Ovary (tissue), 10 donors: ENCODE measurements at places on chromosomes 1 and 21. TPM values are rescaled to one million over a fixed set of nuclear protein-coding genes. Genes with fewer than 3 reads are reported as not detected.

- H3K27ac ChIP-seq, result no peak overlapping the region
- no peaks in the 10 kb centered on the region for H3K27me3 ChIP-seq
- no peaks in the 10 kb centered on the region for H3K36me3 ChIP-seq
- H3K4me3 ChIP-seq, result no peak overlapping the region
These were observed 98.2 kb upstream of the ZNHIT6 start for GRCh38 chr1:85806236-85806965.

DNA sequence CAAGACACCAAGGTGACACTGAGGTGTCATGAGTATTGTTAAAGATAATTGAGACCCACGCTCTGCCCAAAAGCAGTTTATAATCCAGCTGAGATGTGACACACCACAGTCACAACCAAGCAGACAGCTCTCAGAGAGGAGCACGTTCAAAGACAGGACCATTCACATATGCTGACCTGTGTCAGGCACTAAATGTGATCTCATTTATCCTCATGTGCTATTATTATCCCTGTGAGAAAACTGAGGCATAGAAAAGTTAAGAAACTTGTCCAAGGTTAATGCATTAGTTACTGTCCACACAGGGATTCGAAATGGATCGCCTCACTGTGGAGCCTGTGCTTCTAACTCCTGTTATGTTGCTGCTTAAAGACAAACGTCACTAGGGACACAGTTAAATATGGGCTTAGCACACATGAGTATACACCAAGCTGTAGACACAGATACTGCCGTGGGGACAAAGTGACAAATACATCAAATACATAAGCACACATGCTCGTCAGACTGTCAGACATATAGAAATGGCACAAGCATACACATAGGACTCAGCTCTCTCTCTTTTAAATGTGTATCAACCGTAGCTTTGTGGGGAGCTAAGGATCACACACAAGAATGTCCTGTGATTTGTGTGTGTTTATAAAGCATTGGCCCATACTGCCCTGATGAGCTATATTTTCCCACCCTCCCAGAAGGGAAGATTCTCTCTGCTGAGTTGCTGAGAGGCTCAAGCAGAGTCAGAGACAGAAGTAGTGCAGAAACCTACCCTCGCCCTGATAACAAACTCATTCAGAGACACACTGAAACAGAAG lies 3.5 kb upstream of the IGSF8 start:
- H3K27ac ChIP-seq, result no peak overlapping the region
- no peak for DNase-seq
- H3K4me1 ChIP-seq, result peaks cover 19% of the 10 kb centered on the region
- H3K4me3 ChIP-seq, result no peak overlapping the region
- no peaks in the 10 kb centered on the region for H3K27me3 ChIP-seq

- H3K27ac ChIP-seq, result no peak overlapping the region
- H3K36me3 ChIP-seq, result no peaks in the 10 kb centered on the region
- no peaks in the 10 kb centered on the region for H3K4me1 ChIP-seq
- no peak for DNase-seq
- H3K27me3 ChIP-seq, result no peaks in the 10 kb centered on the region
- no peak overlapping the region for H3K4me3 ChIP-seq
These were observed 47.4 kb downstream of the KCNAB2 start for GRCh38 chr1:6093071-6093470.

OR2M5 gene
- total RNA-seq, result not detected

FTCD gene
- 0.92 TPM for total RNA-seq

- no peaks in the 10 kb centered on the region for H3K27me3 ChIP-seq
- no peak overlapping the region for H3K27ac ChIP-seq
- no peak overlapping the region for H3K4me3 ChIP-seq
- H3K4me1 ChIP-seq, result no peaks in the 10 kb centered on the region
- no peak for DNase-seq
These were observed 456.0 kb upstream of the PKN2 start for GRCh38 chr1:88228114-88228513.

GRCh38 chr1:23575226-23575810 lies 16.0 kb upstream of the ID3 start:
- DNase-seq, result no peak
- H3K36me3 ChIP-seq, result no peaks in the 10 kb centered on the region
- no peak overlapping the region for H3K4me3 ChIP-seq
- H3K27me3 ChIP-seq, result no peaks in the 10 kb centered on the region
- peak overlapping the region; percentile 55 for H3K27ac ChIP-seq

SRP9 gene
- total RNA-seq, result 239 TPM

DNA sequence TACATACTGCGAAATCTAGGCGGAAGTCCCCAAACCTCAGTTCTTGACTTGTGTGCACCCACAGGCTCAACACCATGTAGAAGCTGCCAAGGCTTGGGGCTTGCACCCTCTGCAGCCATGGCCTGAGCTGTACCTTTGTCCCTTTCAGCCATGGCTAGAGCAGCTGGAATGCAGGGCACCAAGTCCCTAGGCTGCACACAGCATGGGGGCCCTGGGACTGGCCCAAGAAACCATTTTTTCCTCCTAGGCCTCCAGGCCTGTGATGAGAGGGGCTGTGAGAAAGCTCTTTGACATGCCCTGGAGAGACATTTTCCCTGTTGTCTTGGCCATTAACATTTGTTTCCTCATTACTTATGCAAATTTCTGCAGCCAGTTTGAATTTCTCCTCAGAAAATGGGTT lies 1.5 kb upstream of the PRSS38 start:
- DNase-seq, result no peak
- no peaks in the 10 kb centered on the region for H3K36me3 ChIP-seq
- H3K4me1 ChIP-seq, result no peaks in the 10 kb centered on the region
- no peaks in the 10 kb centered on the region for H3K27me3 ChIP-seq

ANXA9 gene
- 0.43 TPM for total RNA-seq

DNA sequence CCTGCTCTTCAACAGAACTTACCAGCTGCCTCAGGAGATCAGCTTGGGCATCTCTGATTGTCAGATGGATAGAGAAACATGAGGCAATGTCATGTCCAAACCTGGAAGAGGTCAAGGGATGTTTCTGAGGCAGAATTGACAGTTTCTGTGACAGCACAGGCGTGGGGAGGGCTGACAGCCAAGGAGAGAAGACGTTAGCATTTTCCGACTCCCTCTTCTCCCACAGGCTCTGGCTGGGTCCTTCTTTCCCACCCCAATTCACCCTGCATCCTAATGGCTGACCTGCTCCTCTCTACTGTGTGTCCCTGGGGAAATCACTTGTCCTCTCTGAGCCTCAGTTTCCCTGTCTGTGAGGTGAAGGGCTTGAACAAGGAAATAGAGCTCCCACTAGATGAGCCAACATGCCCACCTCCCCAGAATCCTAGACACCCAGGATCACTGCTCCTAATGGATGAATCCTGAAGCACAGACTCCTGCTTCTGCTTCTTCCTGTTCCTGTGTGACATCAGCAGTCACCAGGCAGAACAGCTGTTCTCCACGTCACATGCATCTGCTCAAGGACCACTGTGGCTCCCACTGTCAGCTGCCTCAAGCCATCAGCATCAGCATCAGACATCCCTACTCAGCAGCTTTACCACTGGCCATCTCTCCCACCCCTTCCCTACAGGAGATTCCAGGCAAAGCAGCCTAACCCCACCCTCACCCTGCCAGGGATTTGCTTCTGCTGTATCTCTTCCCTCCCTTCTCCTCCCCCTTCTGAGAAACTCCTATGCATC lies 408.0 kb downstream of the MATN1 start:
- no peak for DNase-seq
- no peaks in the 10 kb centered on the region for H3K27me3 ChIP-seq
- no peak overlapping the region for H3K4me3 ChIP-seq
- H3K36me3 ChIP-seq, result no peaks in the 10 kb centered on the region
- no peak overlapping the region for H3K27ac ChIP-seq
- H3K4me1 ChIP-seq, result no peaks in the 10 kb centered on the region

- no peaks in the 10 kb centered on the region for H3K36me3 ChIP-seq
- H3K27ac ChIP-seq, result no peak overlapping the region
- no peak overlapping the region for H3K4me3 ChIP-seq
- no peaks in the 10 kb centered on the region for H3K4me1 ChIP-seq
- no peak for DNase-seq
These were observed 35.8 kb upstream of the IFNGR2 start for GRCh38 chr21:33367309-33367973.

PTAFR gene
- 4.4 TPM for total RNA-seq

- peak within 1 kb of the TSS; percentile 48 for H3K4me3 ChIP-seq
- no peak within 1 kb of the TSS for H3K27ac ChIP-seq
- peak; percentile 52 for DNase-seq
- H3K4me1 ChIP-seq, result peaks cover 10% of the 10 kb centered on the region
- H3K27me3 ChIP-seq, result peaks cover 13% of the 10 kb centered on the region
- H3K36me3 ChIP-seq, result no peaks in the 10 kb centered on the region
These were observed at the start of gene FOXD3 for GRCh38 chr1:63322114-63322943. Gene FOXD3, plus strand, starts transcription at chr1:63322567. Its CDS starts 492 bp downstream, at chr1:63323059.

DNA sequence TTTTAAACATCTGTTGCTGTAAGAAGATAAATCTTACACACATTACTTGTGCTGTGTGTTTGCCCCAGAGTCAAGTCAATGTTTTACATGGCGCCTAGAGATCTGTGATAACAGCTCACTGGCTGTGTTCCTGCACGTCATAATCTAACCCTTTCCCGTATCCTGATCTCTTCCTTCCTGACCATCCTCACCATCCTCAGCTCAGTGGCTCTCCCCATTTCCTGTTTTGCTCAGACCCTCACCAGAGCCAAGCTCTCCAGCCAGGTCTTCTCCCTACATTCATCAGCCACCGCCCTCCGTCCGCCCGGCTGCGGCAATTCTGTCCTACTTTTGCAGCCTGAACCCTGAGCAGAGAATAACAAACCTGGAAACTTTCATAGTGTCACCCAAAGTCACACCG lies 824.7 kb downstream of the USP25 start:
- DNase-seq, result no peak
- no peaks in the 10 kb centered on the region for H3K36me3 ChIP-seq
- no peak overlapping the region for H3K4me3 ChIP-seq

HSF2BP gene
- 0.94 TPM for total RNA-seq

COL8A2 gene
- total RNA-seq, result 6.2 TPM

- no peaks in the 10 kb centered on the region for H3K36me3 ChIP-seq
- DNase-seq, result no peak
- no peak overlapping the region for H3K4me3 ChIP-seq
- H3K4me1 ChIP-seq, result no peaks in the 10 kb centered on the region
- H3K27me3 ChIP-seq, result no peaks in the 10 kb centered on the region
These were observed 11.2 kb downstream of the DDAH1 start for GRCh38 chr1:85453640-85454194.

CLIC6 gene
- total RNA-seq, result 2.3 TPM

DNA sequence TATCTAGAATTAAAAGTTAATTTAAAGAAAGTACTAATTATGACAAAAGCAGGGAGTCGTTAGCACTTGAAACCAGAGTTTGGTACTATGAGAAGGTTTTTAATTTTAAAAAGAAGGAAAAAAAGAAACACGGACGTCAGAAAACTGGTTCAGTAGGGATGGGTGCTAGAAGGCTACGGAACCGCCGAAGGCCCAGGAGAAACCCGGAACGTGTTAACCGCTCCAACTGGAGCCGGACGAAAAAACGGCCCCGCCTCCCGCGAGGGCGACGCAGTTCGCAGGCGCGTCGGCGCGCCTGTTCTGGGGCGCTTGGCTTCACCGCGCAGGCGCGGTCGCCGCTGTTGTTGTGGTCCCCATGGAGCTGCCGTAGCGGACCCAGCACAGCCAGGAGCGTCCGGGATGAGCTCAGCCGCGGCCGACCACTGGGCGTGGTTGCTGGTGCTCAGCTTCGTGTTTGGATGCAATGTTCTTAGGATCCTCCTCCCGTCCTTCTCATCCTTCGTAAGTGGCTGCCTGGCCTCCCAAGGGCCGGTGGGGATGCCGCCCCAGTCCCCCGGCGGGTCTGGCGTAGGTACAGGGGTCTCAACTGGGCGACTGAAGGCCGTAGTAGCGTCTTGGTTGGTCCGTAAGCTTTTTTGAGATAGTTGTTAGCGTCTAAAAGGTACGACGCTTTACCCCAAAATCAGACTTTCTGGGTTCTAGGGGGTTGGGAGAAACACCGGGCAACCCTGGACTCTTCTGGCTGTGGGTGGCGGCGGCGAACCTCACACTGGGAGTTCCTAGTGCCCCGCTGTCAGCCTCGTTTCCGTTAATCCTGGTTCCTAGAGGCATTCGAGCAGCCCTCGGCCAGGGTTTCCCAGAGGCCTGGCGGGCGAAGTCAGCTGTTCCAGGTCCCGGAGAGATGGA lies 31.4 kb upstream of the HMGN1 start:
- peak overlapping the region; percentile 89 for H3K4me3 ChIP-seq
- no peaks in the 10 kb centered on the region for H3K36me3 ChIP-seq
- DNase-seq, result peak; percentile 98
- peak overlapping the region; percentile 78 for H3K27ac ChIP-seq
- H3K4me1 ChIP-seq, result peaks cover 3% of the 10 kb centered on the region
- H3K27me3 ChIP-seq, result no peaks in the 10 kb centered on the region

TNN gene
- not detected for total RNA-seq

DNA sequence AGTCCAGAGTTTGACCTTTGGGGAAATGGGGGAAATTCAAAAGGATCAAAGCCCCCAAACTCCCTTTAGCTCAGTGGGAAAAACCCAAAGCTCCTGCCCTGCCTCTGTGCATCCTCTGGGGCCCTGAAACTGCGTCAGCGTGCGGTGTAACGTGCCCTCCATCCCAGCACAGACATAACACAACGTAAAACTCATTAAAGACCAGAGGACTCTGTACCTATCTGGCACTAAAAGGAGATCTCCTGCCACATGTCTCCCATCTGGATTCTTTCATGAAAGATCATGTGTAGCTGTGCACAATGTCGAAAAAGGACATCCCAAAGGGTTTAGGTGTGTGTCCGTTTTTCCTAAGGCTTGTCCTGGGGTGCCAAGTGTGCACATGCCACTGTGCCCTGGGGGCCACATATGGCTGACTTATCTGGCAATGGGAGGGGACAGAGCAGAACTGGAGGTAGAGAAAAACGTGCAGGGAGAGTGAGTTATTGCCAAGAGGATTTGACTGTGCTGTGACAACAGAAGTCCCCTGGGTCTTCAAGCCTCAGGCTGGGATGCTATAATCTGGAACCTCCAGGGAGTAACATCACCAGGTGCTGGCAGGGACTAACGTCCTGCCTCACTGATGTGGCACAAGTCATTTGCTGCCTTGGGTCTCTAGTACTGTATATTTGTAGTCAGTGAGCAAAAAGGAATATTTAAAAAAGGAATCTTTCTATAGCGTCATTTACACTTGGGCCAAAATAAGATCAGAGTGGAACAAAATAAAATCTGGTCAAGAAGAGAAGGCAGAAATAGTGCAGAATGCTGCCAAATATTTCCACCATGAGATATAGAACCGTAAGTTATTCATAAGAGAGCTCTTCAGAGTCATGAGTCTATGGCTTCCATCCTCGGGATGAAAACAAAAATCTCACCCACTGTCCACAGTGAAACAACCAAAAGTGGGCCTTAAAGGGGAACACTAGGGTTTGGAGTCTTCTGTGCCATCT lies 52.3 kb downstream of the ITPKB start:
- no peaks in the 10 kb centered on the region for H3K27me3 ChIP-seq
- DNase-seq, result peak; percentile 5
- no peak overlapping the region for H3K27ac ChIP-seq
- no peak overlapping the region for H3K4me3 ChIP-seq

KRTAP19-5 gene
- total RNA-seq, result not detected
